ENCODE measurements at places on chromosomes 2 and 18.

- no peak for DNase-seq
These were observed 7.3 kb downstream of the ACMSD start for GRCh38 chr2:134845719-134846118.

DNA sequence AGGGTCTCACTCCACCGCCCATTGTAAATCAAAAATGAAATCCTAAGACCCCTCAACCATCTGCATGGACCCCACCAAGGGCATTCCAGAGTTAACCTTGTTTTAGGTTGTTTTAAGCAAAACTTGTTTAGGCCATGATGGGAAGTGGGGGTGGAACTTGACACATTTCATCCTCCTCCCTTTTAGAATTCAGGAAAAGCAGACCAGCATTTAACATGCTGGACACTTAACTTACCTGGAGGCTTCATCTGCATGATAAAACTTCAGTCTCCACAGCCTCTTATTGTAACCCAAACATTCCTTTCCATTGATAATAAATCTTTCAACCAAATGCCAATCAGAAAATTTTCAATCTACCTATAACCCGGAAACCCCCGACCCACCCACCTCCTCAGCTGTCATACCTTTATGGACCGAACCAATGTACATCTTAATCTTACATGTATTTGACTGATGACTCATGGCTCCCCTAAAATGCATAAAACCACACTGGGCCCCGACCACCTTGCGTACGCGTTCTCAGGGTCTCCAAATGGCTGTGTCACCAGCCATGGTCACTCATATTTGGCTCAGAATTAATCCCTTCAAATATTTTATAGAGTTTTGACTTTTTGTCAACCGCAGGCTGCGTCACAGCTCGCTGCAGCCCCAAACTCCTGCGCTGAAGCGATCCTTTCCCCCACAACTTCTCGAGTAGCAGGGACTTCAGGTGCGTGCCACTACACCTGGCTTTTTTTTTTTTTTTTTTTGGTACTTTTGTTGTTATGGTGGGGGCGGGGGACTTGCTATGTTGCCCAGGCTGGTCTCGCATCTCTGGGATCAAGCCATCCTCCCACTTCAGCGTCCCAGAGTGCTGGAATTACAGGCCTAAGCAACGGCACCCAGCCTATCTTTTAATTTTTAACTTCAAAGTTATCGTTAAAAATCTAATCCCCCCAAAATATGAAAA lies 917 bp downstream of the MPPE1 start:
- DNase-seq: no peak

- DNase-seq: no peak
These were observed 466.0 kb downstream of the RIT2 start for GRCh38 chr18:42649331-42650035.

DNA sequence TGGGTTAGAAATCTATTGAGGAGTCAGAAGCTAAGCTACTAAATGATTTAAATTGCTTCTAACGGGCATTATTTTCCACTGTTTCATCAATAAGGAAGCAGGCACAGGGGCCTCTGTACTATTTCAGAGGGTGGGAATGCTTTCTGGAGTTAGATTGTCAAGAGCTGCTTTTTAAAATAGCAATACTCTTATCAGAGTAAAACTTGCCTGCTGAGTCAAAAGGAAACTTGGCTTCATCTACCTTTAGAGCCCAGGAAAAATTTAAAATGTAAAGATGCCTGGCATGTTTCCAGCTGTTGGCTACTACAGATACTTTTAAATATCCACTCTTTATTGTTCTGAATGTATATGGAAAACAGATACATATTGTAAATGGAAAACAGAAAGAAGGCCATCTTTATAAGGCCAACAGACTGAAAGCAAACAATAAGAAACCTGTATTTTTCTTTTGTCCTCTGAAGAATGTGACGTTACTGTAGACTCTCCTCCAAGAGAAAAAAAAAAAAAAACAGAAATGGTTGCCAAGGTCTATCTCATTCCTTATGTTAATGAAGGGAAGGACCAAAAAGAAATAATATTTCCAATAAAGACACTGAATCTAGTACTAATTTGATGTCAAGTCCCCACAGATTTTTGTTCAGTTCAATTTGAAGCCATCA lies 79.1 kb downstream of the FIGN start:
- DNase-seq: no peak

- no peak for DNase-seq
These were observed 1.4 kb downstream of the DNAJC10 start for GRCh38 chr2:182717416-182717815.

- no peak for DNase-seq
These were observed 57.4 kb downstream of the COPS8 start for GRCh38 chr2:237143118-237143517.

GRCh38 chr18:53991805-53992204 lies 232.7 kb downstream of the MBD2 start:
- DNase-seq: no peak

DNA sequence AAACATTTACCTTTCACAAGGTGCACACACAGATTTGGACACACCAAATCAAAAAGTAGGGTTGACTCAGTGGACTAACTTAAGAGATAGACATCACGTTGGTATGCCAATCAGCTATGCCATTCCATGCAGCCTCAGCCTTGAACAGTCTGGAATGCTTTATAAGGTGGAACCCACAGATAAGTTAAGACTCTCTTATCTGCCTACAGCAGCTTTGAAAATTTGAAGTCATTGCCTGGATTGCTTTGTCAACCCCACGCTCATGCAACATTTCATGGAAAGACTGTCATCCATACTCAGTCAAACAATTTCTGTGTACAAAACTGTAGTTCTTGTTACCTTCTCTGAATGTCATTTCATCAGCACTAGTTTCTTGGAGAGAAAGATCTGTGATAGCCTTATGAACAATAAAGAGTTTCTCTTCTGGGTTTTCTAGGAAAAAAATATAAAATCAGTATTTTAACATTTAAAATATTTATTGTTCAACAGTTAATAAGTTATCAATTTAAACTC lies 1.2 kb downstream of the ERMN start:
- no peak for DNase-seq

GRCh38 chr2:69465513-69466456 lies 28.6 kb upstream of the NFU1 start:
- no peak for DNase-seq

- no peak for DNase-seq
These were observed 41.9 kb upstream of the ASB18 start for GRCh38 chr2:236305964-236306605.

DNA sequence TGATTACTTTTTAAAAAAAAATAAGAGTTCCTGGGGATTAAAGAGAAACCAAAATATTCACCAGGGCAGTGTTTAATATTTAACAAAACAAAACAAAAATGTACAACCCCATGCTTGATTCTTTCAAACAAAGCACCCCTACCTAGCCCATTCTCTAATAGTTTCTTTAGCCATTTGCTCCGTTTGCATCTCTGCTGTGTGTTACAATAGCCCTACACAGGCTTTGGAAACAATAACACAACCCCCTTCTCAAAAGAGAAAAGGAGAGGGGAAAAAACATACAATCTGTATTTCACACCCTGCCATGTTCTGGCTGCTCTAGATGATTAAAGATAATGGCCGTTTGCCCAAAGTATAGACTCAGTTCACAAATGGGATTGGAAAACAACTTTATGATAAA lies 302.9 kb downstream of the CPS1 start:
- no peak for DNase-seq

GRCh38 chr2:11042841-11043240 lies 112.4 kb upstream of the SLC66A3 start:
- no peak for DNase-seq

DNA sequence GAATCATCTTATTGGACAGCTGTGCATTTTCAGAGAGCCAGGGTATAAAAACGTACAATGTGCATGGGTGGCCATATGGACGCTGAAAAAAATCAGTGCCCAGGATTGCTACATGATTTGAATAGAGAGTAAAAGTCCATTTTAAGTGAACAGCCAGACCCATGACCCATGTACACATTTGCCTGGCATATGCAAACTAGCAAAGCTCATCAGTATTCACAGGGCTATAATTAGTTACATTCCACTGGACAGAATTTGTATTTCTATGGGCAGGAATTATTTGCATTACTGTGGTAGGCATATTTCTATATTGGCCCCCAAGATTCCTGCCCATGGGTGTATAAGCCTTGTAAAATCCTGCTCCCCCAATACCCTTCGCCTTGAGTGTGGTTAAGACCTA lies 78.8 kb downstream of the PTH2R start:
- DNase-seq: no peak

DNA sequence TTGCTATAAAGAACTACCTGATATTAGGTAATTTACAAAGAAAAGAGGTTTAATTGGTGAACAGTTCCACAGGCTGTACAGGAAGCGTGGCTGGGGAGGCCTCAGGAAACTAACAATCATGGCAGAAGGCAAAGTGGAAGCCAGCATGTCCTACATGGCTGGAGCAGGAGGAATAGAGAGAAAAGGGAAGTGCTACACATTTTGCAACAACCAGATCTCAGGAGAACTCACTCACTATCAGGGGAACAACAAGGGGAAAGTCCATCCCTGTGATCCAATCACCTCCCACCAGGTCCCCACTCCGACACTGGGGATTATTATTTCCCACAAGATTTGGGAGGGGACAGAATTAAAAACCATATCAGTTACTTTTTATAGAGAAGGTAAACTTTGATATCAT lies 273.5 kb upstream of the MMADHC start:
- no peak for DNase-seq

DNA sequence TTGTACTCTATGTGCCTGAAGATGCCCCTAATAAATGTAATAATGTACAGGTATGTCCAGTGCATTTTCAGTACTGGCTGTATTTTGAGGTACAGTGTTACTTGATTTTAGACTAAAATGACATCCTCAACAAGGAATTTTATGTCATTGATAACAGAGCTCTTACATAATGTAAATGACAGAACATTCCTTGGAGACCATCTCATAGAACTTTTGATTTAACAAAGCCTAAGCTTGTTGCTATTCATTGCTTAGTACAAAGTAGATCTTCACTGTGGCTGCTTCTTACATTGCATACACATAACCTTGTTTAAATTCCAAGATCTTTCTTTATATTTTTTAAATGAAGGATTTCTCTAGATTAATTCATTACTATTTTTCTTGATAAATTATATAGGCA lies 24.1 kb downstream of the DYNC1I2 start:
- DNase-seq: no peak

DNA sequence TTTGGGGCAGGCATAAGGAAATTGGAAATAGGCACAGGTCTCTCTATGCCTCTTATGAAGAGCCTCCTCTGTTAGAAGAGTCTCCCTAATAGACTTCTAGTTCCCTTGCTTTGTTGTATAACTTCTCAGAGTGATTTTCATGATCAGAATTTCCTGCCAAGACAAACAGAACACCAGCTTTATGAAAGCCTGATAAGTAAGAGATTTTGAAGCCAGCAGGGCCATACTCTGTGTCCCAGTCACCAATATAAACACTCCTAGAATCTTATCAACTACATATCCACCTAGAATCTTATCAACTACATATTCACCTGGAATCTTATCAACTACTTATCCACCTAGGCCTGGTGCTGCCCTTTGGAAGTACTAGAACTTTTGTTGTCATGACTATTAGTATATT lies 579.5 kb downstream of the ARHGAP15 start:
- no peak for DNase-seq

DNA sequence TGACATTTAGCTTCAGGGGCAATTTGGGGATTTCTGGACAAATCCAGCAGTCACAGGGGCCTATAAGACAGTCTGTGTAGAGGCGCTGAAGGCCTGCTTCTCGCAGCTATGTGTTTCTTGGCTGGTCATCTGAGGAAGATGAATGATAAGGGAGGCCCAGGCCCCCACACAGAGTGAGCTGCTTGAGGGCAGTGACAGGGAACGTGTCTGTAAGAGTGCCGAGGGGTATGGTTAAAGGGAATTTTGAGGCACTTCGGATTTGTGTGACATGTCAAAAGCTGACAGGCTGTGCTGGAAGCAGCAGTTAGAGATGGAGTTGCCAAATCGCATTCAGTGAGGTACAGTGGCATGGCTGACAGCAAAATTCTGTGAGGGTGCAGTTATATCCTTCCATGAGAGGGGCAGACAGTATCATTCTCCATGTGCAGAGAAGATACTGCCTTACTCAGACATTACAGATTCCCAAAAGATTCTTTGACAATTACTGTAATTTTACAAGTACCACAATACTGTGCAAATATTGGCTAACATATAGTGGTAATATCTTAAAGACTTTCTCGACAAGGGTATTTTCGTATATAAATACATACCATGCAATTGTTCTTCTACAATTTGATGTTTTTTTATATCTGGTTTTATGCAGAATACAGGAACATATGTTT lies 74.0 kb downstream of the CERS6 start:
- no peak for DNase-seq

DNA sequence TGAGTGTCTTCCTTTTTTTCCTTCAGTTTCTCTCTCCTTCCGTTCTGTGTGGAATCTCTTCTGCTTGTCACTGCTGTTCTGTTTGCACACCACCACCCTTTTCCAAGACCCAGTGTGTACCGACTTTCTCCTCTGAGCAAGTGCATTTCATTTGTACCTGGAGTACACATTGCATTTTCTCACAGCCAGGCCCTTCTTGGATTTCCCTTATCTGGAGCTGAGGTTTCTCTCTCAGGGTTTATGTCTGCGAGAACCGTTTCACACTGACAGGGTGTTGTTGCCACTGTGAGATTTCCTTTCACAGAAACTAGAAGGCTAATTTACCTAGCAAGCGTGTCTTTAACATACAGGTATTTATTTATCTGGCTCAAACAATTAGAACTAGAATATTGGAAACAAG lies 26.2 kb downstream of the NCOA1 start:
- no peak for DNase-seq

DNA sequence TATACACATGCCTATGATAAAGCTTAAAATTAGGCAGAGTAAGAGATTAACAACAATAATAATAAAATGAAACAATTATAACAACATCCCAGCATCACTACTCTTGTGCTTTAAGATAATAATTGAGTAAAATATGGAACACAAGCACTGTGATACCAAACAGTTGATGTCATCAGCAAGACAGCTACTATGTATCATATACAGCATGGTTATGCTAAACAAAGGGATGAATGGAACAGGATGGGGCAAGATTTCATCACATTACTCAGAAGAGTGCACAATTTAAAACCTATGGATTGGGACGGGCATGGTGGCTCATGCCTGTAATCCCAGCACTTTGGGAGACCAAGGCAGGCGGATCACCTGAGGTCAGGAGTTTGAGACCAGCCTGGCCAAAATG lies 1221.0 kb downstream of the SUCLG1 start:
- no peak for DNase-seq

GRCh38 chr2:231890896-231891513 lies 35.2 kb downstream of the NPPC start:
- no peak for DNase-seq

GRCh38 chr18:74773171-74773624 lies 175.5 kb downstream of the ZNF407 start:
- DNase-seq: no peak

- DNase-seq: no peak
These were observed 48.0 kb upstream of the ANXA4 start for GRCh38 chr2:69693775-69694450.

GRCh38 chr2:111184725-111185310 lies 64.1 kb downstream of the BCL2L11 start:
- no peak for DNase-seq

DNA sequence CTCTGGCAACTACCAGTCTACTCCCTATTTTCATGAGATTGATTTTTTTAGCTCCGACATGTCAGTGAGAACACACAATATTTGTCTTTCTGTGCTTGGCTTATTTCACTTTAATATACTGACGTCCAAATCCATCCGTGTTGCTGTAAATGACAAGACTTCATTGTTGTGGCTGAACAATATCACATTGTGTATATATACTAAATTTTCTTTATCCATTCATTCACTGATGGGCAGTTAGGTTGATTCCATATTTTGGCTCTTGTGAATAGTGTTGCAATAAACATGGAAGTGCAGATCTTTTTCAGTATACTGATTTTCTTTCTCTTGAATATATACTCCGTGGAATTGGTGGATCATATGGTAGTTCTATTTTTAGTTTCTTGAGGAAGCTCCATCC lies 5.8 kb upstream of the TTC21B start:
- DNase-seq: no peak
